ENCODE measurements at places on chromosomes 1 and 21.
A peak's percentile ranks its signal among the peaks of the same experiment; 100 is the strongest.

DNA sequence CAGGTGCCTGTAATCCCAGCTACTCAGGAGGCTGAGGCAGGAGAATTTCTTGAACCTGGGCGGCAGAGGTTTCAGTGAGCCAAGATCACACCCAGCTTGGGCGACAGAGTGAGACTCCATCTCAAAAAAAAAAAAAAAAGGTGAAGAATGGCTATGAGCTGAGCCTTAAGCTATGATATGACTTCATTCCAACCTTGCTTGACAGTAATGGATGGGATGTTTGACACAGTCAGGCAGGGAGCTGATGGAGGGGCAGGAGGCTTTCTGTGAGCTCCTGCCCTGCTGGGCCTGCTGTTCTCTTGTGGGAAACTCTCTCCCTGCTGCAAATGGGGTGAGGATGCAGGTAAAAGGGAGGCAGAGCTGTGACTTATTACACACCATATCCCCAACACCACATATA is 27.6 kb downstream of the NCF2 start:
- DNase-seq = no peak

DNA sequence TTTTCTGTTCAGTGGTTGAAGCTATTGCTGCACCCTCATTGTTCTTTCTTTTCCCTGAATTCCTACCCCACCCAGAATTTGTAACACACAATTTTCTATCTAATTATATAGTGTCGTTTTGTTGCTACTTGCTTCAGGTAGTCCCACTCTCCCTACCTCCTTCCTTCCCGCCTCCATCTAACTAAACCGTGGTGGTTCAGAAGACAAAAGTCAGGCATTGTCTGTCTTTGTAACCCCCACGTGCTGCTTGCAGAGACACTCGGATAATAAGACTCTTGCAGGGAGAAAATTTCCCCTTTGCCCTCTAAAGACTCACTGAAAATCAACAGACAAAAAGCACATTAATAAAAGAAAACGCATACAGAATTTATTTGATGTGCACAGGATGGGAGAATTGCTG is 46.2 kb upstream of the BTG3 start:
- no peak for DNase-seq

GRCh38 chr1:192524223-192524622 is 51.4 kb upstream of the RGS1 start:
- DNase-seq = no peak

GRCh38 chr21:33870768-33871167 is 44.8 kb downstream of the ATP5PO start:
- DNase-seq = no peak

DNA sequence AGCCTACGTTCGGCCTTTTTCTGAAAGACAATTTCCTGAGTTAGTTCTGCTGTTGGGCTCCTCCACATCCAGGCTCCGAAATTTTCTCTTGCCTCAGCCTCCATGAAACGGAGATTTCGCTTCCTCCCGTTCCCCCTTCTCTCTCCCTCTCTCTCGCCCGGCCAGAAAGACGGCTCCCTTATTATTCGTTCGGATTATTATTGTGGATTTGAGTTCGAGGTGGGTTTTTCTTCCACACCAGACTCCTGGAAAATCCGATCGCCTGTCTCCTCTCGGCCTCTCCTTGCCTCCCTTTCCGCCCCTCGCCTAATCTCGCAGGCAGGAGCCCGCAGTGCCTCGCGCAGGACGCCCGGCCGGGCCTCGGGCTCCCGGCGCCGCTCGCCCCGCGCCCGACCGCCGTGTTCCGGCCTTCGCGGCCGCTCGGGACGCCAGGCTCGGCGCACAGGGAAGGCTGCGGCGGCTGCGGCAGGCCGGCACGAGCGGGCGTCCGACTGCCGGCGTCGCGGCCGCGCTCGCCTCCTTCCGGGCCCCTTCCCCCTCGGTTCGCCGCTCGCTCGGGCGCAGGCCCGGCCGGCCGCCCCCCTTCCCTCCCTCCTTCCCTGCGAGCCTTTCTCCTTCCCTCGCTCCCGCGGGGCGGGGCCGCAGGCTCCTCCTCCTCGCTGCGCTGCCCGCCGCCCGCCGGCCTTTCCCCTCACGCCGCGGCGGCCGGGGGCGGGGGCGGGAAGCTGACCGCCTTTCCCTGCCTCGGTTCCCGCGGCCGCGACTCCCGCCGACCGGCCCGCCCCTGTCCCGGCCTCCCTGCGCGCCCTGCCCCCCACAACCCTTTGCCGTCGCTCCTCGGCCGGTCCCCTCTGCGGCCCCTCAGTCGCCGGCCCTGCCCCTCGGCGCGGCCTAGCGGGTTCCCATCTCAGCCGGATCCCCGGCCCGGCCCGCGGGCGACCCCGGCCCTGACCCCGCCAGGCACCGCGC is at the start of gene ARHGEF11:
Gene ARHGEF11, minus strand, starts transcription at position 493 of the 969 bp plus-strand sequence. CDS start 1,412 bp downstream, outside the sequence.
- no peak for DNase-seq

GRCh38 chr21:34630536-34631143 is 15.7 kb upstream of the RCAN1 start:
- DNase-seq = no peak

GRCh38 chr1:187877220-187877619 is 1048.5 kb downstream of the PLA2G4A start:
- no peak for DNase-seq

DNA sequence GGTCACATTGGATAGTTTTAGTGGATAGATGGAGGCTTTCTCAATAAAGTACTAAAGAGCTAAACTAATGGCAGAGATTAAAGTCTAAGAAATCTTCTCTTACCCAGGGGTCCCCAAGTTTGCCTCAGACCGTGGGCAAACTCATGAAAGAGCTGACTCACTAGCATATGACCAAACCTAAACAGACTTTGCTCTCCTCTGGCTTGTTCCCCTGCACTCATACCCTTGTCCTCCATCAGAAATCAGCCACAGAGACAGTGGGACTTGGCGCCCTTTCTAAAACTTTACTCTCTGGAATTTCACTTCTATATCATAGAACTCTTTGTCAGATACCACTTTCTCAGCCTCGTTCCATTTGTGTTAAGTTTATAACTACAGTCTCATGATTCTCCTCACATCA is 17.0 kb upstream of the HSD3B2 start:
- DNase-seq = no peak

- DNase-seq = no peak
These were observed 30.1 kb downstream of the PRMT2 start for GRCh38 chr21:46665566-46665965.

DNA sequence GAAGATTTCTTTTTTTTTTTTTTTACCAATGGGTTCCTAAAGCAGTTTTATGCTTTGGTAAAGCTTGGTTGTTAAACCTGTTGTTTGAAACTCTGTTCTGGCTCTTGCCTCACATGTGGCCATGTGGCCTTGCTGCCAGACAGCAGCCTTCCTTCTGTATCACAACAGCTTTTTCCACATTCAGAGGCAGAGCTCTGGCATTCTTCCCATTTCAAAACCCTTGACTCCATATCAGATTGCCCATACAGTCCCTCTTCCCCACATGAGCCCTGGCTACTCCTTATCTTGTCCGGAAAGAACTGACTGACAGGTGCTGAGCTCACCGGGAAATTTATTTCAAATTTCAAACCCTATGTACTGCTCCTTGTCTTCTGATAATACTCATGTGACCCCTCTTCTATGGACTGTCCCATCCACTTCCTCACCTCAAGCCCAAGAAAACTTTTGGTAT is 38.5 kb upstream of the LAX1 start:
- no peak for DNase-seq

- no peak for DNase-seq
These were observed 66.4 kb downstream of the LUZP1 start for GRCh38 chr1:23102289-23102688.

- no peak for DNase-seq
These were observed 31.6 kb upstream of the PPP1R15B start for GRCh38 chr1:204443260-204443619.

GRCh38 chr1:236810018-236810417 is 14.9 kb downstream of the MTR start:
- no peak for DNase-seq

- DNase-seq = no peak
These were observed 10.3 kb downstream of the DNALI1 start for GRCh38 chr1:37567023-37567422.

GRCh38 chr1:14767075-14767474 is 168.6 kb downstream of the KAZN start:
- DNase-seq = no peak

DNA sequence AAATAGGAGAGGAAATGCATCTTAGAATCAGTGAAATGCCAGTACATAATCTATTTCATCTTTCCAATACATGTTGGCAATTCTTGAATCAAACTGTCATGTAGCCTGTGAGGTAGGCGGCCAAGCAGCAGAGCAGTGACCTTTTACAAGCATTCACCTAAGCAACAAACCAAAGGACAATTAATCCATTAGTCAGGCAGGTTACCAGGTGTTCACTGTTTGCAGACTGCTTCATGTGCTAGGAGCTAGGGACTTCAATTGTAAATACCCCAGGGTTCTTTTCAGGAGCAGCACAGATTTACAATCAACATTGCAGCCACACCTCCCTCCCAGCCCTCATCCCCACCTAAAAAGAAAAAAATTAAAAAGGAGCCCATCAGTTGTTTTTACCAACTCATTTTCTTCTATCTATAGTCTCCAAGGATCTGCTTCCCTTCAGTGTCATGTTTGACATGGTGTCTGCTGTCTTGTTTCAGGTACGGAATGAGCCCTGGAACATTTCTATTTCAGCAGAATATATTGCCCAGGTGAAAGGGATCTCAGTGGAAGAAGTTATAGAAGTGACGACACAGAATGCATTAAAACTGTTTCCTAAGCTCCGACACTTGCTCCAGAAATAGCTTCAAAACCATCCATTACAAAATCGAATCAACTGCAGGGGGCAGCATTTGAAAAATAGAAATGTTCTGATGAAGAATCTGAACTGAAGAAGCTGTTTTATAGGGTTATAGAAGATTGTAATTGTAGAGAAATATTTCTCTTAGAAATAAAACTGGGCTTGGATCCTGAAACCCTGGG is 23.0 kb downstream of the TATDN3 start:
- DNase-seq = no peak

- no peak for DNase-seq
These were observed 217.7 kb downstream of the URB2 start for GRCh38 chr1:229843627-229844238.

- no peak for DNase-seq
These were observed 502.9 kb downstream of the PTPRU start for GRCh38 chr1:29739176-29739575.

DNA sequence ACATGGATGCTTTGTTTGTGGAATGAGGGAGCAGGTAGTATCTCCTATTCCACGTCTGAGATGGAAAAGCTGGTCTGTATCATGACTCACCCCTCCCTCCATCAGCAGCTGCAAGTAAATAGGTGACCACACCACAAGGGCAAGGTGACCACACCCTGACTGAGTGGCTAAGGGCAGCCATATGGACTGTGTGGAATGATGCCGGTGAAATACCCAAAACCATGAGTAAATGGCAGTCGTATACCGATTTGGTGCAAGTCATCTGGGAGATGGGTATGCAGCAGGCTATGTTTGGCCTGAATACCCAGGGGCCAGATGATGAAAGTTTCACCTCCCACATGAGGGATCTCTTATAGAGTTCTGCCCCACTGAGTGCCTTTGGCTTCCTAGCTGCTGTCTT is 15.8 kb upstream of the UBE2U start:
- DNase-seq = no peak

DNA sequence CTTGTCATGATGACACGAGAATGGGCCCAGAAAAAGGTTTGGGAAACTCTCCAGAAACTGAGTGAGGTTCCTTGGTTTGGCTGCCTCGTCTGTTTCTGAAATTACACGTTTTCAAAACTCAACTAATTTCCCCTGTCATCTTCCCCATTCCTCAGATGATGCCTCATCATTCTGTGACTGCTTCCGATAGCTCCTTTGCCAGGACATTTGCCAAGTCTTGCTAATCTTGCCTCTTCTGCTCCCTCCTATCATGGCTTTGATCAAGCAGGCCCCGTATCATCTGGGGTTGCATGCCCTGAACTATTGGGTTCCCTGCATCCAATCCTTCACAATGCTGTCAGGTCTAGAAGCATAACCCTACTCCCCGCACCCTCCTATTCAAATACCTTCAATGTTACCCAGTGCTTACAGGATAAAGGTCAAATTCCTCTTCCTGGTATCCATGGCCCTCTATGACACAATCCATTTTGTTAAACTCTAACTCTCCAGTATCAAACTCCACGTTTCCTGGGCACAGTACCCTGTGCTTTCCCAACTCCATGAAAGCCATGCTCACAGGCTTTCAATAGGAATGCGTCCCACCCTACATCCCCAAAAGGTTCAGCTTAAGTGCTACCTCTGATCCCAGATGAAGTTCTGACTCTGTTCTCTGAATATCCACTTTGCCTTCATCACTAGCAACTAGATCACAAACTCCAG is 22.2 kb upstream of the TMEM200B start:
- DNase-seq = no peak

GRCh38 chr1:232596666-232597303 is 33.1 kb downstream of the SIPA1L2 start:
- DNase-seq = no peak

GRCh38 chr1:181635110-181635509 is 151.8 kb downstream of the CACNA1E start:
- no peak for DNase-seq

DNA sequence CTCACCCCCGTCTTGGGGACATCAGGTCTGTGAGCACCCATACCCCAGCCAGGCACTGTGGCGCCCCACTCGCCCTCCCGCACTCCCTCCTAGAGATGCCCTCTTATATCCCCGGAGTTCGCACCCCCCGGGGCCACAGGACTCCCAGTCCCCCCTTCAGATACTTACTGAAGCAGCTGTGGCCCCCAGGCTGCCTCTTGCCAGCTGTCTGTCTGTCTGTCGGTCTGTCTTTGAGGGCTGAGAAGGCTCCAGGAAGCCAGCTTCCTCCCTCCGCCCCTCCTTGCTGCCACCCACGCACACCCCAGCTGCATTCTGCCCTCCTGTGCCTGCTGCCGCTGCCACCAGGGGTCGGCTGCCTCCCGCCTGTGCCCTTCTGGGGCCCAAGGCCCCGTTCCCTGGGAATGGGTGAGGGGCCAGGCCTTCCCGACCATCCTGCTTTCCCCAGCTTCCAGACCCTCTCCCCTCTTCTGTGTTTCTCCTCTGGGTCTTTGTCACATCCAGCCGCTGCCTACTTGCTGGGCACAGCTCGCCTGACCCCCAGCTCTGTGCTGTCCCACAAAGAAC is at the start of gene PTPN7:
Gene PTPN7, minus strand, starts transcription at position 226 of the 564 bp plus-strand sequence. CDS start 1,200 bp downstream, outside the sequence.
- DNase-seq = peak; percentile 74

DNA sequence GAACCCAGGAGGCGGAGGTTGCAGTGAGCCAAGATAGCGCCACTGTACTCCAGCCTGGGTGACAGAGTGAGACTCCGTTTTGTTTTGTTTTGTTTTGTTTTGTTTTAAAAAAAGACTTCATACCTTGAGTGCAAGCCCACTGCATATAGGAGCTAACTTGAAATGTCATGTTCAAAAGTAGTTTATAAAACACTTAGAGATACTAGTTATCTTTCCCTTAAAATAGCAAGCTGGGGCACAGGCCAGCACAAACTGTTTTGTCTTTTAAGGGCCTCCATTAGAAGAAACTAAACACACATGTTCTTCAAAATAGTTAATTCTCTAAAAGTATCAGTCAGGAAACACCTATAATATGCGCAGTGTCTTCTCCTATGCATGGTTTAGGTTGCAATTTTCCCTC is 505.1 kb upstream of the TMPRSS15 start:
- DNase-seq = no peak

- no peak for DNase-seq
These were observed 77.1 kb downstream of the CLSTN1 start for GRCh38 chr1:9746651-9747050.
